ENCODE measurements at places on chromosomes 7 and 10. TPM values are rescaled to one million over a fixed set of nuclear protein-coding genes. Genes with fewer than 3 reads are reported as not detected.

CLEC5A gene
- total RNA-seq: not detected

SLC26A5 gene
- not detected for total RNA-seq

GRCh38 chr7:16795624-16796023, 9.2 kb downstream of the AGR2 start:
- no peak for DNase-seq

DNA sequence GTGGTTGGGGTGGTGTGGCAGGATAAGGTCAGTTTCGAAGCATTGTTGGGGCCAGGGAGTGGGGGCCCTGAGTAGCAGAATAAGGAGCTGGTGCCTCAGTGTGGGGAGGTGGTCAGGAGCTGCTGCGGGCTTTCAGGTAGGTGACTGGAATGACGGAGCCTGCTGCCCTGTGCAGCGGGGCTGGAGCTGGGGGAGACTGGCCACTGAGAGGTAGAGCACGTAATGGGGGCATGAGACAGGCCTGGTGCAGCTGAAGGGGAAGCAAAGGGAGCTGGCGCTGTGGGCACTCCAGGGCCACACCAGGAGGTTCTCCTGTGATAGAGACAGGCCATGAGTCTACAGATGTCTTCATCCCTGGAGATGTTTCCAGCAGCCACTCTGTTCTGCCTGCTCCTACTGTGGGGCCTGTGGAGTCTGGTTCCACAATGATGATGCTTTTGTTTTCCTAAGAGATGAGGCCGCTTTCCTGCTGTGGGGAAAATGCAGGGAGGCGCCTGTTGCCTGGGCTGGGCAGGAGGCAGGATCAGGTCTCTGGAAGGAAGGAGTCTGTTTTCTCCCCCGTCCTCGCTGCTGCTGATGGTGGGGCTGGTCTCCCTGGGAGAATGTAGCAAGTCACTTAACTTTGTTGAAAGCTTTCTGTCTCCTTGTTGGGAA, 31.1 kb downstream of the NUB1 start:
- peak; percentile 85 for DNase-seq

- peak; percentile 80 for DNase-seq
Measured at GRCh38 chr7:92669616-92670165, 79.5 kb upstream of the FAM133B start.

GRCh38 chr7:12570168-12570533, 369 bp upstream of the SCIN start:
- DNase-seq: no peak

GRCh38 chr10:50447691-50448090, 176.1 kb downstream of the SGMS1 start:
- DNase-seq: no peak

GRCh38 chr7:28180364-28181147, at the start of gene JAZF1:
Gene JAZF1, minus strand, starts transcription at chr7:28180795.
- DNase-seq: peak; percentile 93

Data from osteoblast (primary cell).